ENCODE measurements at places on chromosomes 7 and 10.

- no peak for DNase-seq
Measured at GRCh38 chr10:13924040-13924725, 337.4 kb downstream of the PRPF18 start.

DNA sequence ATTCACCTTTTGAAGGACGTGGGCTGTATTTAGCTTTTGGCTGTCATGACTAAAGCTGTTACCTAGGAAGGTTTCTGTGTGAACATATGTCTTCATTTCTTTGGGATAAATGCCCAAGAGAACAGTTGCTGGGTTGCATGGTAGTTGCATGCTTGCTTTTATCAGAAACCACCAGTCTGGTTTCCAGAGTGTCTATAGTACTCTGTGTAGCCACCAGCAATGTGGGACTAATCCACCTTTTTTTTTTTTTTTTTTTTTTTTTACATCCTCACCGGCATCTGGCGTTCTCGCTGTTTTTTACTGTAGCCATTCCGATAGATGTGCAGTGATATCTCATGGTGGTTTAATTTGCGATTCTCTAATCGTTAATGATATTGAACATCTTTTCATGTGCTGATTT lies 297.8 kb downstream of the SDK1 start:
- DNase-seq, result no peak

DNA sequence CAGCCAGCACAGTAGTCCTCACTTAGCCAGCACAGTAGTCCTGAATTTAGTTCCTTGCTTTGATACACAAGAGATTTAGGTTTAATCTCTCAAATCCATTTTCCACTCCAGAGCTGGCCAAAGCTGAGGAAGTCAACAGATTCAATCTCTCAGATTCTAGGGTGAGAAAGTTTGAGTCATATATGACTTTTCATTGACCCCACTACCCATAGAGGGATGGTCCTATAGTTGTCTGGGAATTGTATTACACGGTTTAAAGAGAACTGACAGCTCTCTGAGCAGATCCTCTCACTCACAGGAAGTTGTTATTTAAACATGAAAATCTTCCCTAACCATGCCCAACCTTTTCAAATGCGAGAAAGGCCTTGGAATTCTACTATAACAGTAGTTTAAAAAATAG lies 641.8 kb upstream of the SEMA3D start:
- no peak for DNase-seq

- no peak for DNase-seq
Measured at GRCh38 chr10:126099366-126099765, 203.0 kb downstream of the FANK1 start.

DNA sequence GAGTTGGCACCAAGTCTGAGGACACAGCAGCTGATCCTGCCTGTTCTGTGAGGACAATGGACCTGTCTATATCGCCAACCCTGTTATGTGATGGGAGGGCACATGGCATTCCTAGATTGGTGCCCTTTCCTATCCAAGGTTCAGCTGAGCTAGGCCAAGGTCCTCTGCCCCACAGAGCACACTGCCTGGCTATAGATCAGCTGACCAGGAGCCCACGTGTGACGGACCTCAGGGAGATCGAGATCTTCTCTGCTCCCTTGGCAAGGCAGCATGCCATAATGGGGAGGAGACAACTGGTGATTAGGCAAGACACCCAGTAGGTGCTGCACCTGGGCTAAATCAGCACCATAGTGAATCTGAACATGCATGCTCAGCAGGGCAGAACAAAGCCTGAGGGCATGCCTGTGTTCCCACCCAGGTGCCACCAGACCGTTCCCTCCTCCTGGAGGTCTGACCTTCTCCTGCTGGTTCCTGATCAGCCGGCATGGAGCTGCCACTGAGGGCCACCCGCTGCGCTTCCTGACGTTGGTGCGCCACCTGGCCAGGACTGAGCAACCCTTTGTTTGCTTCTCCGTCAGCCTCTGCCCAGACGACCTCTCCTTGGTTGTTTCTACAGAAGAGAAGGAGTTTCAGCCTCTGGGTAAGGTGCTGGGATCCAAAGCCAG lies 93.7 kb downstream of the WDFY4 start:
- no peak for DNase-seq

- DNase-seq, result no peak
Measured at GRCh38 chr10:7359356-7359755, 51.5 kb downstream of the SFMBT2 start.

DNA sequence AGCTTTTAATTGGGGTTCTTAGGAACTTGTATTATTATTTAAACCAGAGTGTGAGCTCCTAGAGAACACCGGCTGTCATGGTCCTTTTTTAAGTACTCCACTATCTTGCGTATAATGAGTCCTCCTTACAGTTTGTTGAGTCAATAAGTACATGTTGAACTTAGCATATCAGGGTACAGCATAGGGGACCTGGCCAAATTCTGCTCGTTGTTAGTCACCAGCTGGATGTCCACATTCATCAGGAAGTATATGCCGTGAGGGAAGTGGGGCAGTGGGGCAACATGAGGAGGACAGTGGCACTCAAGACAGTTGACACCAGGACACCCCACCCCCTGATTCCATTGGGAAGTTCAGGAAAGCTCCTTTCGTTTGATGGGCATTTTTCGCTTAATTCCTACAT lies 16.6 kb downstream of the RPP30 start:
- no peak for DNase-seq

GRCh38 chr7:31529103-31529502 lies 15.2 kb downstream of the ITPRID1 start:
- no peak for DNase-seq

DNA sequence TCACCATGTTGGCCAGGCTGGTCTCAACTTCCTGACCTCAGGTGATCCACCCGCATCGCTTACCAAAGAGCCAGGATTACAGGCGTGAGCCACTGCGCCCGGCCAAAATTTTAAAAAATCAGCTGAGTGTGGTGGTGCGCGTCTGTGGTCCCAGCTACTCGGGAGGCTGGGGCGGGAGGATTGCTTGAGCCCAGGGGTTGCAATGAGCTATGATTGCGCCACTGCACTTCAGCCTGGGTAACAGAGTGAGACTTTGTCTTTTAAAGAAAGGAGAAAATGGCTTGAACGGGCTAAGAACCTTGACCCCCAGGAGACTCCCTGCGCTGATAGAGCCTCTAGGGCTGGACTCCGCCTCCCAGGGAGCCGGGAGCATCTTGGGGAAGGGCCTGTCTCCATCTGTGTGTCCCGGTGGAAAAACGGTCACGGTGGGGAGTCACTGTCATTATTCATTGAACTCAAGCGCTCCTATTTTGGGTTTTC lies 760 bp upstream of the KCTD7 start:
- DNase-seq, result peak; percentile 5

GRCh38 chr7:4667776-4668509 lies 14.2 kb upstream of the FOXK1 start:
- DNase-seq, result no peak

DNA sequence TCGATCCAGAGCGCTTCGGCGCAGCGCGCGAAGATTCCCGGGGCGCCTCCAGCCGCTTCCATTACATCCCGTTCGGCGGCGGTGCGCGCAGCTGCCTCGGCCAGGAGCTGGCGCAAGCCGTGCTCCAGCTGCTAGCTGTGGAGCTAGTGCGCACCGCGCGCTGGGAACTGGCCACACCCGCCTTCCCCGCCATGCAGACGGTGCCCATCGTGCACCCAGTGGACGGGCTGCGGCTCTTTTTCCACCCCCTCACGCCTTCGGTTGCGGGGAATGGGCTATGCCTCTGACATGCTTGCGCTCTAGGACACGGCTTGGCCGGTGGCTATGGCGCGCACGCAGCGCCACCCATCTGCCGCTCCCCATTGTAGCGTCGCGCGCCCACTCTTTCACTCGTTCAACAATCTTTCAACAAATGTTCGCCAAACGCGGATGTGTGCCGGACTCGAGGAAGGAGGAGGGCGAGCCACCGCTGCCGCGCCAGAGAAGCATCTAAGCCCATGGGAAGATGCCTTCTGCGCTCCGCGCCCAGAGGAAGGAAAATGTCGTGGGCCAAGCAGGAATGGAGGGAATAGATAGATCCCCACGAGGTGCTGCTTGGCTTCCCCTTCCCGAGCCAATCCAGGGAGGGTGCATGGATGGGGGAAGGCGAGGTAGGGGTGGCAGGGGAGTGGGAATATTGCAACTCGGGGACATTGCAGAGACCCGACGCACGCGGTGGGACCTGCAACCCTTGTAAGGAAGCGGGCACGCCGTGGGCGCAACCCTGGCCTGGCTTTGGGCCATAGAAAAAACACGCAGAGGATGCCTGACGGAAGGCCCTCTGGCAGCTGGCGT lies 5.1 kb upstream of the CYP26A1 start:
- DNase-seq, result no peak

- DNase-seq, result no peak
Measured at GRCh38 chr7:127666602-127667001, 14.6 kb downstream of the SND1 start.

DNA sequence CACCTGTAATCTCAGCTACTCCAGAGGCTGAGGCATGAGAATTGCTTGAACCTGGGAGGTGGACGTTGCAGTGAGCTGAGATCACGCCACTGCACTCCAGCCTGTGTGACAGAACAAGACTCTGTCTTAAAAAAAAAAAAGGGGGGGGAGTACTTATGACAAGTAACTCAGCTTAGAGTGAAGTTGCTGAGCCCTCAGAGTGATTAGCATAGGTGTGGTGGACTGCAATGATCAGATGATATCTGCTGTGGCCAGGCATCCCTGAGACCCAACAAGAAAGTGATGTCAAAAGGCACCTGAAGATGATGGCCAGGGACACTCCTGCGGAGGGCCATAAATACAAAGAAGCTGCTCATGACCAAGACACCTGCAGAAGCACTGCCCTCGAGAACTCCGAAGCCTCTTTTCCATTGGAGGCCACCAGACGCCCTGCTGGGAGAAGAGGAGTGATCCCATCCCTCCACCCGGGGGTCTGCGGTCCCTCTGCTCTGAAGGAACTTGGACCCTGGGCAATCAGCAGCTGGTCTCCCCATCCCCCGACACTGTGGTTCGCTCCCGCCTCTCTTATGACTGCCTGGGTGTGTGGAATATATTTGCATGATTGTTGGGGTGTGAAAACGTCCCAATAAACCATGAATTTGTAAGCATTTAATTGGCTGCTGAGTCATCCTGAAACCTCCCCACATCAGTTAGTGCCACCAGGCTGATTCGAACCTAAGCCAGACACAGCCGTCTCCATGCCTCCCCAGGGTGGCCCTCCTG lies 46.0 kb downstream of the RASGEF1A start:
- DNase-seq, result no peak

DNA sequence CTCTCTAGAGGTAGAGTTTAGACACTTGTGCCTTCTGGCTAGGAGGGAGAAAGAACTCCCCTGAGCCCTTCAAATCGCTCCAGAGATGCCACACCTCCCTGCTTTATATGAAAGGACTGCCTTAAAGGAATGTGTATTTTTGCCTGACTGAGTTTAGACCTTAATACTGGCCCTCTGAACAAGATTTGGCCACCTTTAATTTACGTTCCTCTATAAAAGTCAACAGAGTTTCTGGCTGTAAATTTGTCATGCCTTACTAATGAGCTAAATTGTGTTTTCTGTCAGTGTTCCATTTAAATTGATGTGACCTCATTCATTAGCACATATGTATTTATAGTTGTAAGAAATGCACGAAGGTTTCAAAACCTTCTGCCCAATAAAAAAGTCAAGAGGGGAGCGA lies 48.0 kb downstream of the SEMA3C start:
- no peak for DNase-seq

DNA sequence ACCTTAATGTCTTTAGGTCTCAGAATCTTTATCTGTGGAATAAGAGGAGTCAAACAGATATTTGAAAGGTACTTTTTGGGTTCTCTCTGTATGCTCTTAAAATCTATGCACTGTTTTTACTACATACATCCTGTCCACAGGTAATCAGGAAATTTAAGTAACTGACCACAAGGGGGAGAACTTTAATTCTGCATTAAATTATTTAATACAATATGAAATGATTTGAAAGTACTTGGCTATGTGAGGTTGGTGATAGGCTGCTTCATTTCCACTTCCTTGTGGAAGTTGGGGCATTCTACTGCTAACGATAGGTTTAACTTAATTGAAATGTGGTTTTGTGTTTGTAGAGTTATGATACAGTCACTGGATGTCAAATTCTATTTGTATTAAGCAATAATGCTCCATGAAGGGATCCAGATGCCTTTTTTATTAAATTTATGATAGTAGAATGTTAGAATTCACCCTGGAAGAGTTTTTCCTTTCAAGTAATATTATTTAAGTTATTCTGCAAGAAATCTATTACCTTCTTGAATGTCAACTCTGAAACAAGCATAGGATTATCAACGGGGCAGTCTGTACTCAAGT lies 6.0 kb downstream of the TEX47 start:
- no peak for DNase-seq

DNA sequence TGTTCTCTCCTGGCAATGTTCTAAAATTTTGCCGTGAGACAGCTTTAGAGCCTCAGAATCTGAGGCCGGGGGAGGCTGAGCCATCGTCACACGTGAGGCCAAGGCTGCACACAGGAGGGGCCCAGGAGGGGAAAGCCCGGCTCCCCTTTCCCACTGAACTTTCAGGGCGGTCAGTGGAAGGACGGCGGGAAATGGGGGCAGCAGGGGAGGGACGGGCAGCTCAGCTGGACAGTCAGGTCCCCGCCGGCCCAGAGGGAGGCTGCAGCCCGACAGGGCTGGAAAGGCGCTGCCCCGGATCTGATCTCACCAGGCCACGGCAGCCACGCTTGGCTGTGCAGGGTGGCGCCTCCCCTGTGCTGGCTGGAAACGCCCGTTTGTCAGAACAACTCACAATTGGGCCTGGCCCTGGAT lies 43.3 kb upstream of the ADGRA1 start:
- DNase-seq, result no peak

GRCh38 chr10:129901389-129902006 lies 62.6 kb downstream of the EBF3 start:
- no peak for DNase-seq

- peak; percentile 98 for DNase-seq
Measured at GRCh38 chr7:2314209-2314955, at the start of gene SNX8. SNX8 (minus strand) TSS chr7:2314441; CDS start chr7:2314421, 20 bp downstream.

GRCh38 chr7:24922099-24922773 lies 57.7 kb downstream of the OSBPL3 start:
- DNase-seq, result no peak
